Breast epithelium (tissue), 4 donors: ENCODE measurements at places on chromosomes 4 and X.

GRCh38 chr4:15996773-15997172 lies 33.8 kb upstream of the FGFBP2 start:
- H3K27ac ChIP-seq, result no peak overlapping the region
- no peaks in the 10 kb centered on the region for H3K36me3 ChIP-seq
- no peaks in the 10 kb centered on the region for H3K27me3 ChIP-seq
- no peaks in the 10 kb centered on the region for H3K4me1 ChIP-seq

- H3K36me3 ChIP-seq, result no peaks in the 10 kb centered on the region
- DNase-seq, result no peak
- H3K27ac ChIP-seq, result no peak overlapping the region
- H3K27me3 ChIP-seq, result no peaks in the 10 kb centered on the region
- H3K4me3 ChIP-seq, result no peak overlapping the region
- no peaks in the 10 kb centered on the region for H3K4me1 ChIP-seq
Observed at GRCh38 chr4:178448372-178449035, 1006.3 kb upstream of the AGA start.

GRCh38 chr4:152310257-152310656 lies 225.6 kb downstream of the FBXW7 start:
- H3K27me3 ChIP-seq, result no peaks in the 10 kb centered on the region
- no peak overlapping the region for H3K27ac ChIP-seq
- no peak overlapping the region for H3K4me3 ChIP-seq
- H3K36me3 ChIP-seq, result no peaks in the 10 kb centered on the region
- no peak for DNase-seq
- H3K4me1 ChIP-seq, result no peaks in the 10 kb centered on the region

DNA sequence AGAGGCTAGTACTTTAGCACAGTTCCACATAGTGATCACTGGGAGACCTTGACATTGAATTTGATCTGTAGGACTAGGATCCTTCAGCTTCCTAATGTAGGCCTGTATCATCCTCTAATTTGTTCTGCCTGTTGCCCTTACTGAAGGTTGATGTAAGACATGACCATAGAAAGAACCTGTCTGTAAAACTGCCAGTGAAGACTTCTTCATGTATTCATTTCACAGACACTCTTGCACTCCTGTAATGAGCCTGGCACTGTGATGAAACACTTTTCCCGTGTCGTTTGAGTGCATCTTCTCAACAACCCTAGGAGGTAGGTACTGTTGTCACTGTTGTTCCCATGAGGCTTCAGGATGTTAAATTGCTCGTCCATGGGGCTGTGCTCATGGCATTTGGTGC lies 14.7 kb downstream of the RAB9A start:
- H3K36me3 ChIP-seq, result no peaks in the 10 kb centered on the region
- no peaks in the 10 kb centered on the region for H3K27me3 ChIP-seq
- DNase-seq, result no peak
- no peak overlapping the region for H3K27ac ChIP-seq

DNA sequence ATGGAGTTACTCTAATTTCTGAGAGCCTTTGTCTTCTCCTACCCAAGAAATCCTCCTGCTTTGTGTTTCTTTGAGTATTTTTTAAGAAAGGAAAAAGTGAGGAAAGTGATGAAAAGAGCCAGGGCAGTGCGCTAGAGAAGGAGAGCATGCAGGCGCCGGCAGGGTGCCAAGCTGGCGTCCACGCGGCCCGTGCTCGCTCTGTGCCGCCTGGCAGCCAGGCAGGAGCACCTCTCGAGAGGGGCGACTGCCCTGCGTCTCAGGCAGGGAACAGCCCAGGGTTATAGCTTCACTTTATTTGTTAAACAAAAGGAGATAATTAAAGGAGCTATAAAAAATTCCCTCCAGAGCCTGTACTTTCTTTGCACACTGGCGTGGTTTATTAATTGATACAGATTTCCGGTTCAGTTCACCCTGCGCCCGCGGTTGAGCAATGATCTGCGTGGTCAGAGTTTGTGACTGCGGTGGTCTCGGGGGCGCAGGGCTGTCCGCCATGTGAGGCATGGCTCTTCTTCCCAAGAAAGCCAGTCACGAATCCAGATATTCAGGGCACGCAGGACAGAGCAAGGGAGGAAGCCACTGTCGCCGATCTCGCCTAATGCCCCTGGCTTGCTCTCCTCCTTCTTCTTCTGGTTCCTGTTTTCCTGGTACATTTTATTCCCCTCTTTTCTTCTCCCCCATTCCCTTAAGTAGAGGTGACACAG lies 110.8 kb upstream of the PAQR3 start:
- H3K27ac ChIP-seq, result no peak overlapping the region
- H3K36me3 ChIP-seq, result no peaks in the 10 kb centered on the region
- H3K4me1 ChIP-seq, result no peaks in the 10 kb centered on the region
- no peaks in the 10 kb centered on the region for H3K27me3 ChIP-seq
- DNase-seq, result no peak

DNA sequence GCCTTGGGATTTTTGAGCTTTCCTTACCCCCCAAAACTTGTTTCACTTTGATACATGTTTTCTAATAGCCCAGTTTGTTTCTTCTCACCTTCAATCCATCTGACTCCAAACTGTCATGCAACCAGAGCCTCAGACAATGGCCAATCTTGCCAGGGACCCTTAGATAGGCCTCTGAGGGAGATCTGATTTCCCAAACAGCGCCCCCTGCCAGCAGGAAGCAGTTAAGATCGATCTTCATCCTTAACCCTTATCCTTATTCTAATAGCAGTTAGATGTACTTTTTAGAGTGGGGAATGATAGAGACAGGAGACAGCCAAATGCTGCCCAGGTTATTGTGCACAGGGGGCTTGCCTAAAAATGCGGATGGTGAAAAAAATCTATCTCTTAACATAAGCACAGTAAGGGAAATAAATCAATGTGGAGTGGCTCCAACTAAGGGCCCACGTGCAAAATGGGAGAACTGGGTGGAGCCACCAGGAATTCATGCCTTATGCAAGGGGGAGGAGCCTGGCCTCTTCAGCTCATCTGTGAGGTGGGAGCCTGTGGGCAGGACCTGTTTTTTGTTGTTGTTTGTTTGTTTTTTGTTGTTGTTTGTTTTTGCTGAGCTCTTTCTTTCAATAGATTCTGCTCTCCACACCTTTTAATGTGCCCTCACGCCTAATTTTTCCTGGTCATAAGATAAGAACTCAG lies 833.6 kb upstream of the AGA start:
- H3K27me3 ChIP-seq, result no peaks in the 10 kb centered on the region
- no peaks in the 10 kb centered on the region for H3K4me1 ChIP-seq
- no peaks in the 10 kb centered on the region for H3K36me3 ChIP-seq
- DNase-seq, result no peak
- no peak overlapping the region for H3K27ac ChIP-seq
- no peak overlapping the region for H3K4me3 ChIP-seq

DNA sequence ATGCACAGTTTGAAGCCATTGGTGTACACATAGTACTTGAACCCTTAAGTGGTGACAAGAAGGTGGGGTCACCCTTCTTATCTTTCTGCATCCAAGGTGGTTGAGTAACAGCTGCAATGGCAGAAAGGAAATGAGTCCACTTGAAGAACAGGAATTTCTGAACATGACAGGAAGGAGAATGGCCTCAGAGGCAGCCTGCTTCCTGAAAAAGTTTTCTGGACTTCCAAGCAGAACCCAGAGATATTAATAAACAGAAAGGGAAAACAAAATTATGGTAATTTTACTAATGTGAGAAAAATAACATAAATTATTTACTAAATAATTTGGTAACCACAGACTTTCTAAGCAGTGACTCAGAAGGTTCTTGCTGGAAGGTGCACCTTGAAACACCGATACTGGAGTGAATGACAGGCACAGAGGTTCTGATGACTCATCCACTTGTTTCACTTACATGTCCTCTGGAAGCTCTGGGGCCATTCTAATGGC lies 119.9 kb upstream of the HS3ST1 start:
- DNase-seq, result no peak
- no peaks in the 10 kb centered on the region for H3K36me3 ChIP-seq
- no peaks in the 10 kb centered on the region for H3K27me3 ChIP-seq
- no peaks in the 10 kb centered on the region for H3K4me1 ChIP-seq
- no peak overlapping the region for H3K27ac ChIP-seq
- no peak overlapping the region for H3K4me3 ChIP-seq

GRCh38 chr4:11407551-11407950 lies 21.1 kb downstream of the HS3ST1 start:
- DNase-seq, result no peak
- H3K36me3 ChIP-seq, result no peaks in the 10 kb centered on the region
- no peaks in the 10 kb centered on the region for H3K27me3 ChIP-seq
- H3K4me1 ChIP-seq, result no peaks in the 10 kb centered on the region

DNA sequence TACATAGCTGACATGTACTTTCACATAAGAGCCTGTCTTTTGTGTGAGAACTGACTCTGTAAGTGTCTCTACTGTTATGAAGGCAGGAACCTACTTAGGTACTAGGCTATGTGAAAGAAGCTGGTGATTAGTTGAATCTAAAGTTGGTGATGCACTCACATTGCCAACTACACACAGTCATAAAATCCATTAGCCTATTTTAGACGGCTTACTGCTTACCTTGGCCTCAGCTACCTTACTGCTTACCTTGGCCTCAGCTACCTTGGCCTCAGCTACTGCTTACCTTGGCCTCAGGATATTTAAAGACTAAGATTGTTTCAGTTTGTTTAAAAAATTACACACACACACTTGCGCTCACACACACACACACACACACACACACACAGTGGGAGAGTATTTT lies 549.7 kb downstream of the IL1RAPL1 start:
- no peak for DNase-seq
- H3K36me3 ChIP-seq, result no peaks in the 10 kb centered on the region
- H3K27me3 ChIP-seq, result peaks cover 4% of the 10 kb centered on the region
- no peak overlapping the region for H3K27ac ChIP-seq
- H3K4me1 ChIP-seq, result no peaks in the 10 kb centered on the region
- H3K4me3 ChIP-seq, result no peak overlapping the region

DNA sequence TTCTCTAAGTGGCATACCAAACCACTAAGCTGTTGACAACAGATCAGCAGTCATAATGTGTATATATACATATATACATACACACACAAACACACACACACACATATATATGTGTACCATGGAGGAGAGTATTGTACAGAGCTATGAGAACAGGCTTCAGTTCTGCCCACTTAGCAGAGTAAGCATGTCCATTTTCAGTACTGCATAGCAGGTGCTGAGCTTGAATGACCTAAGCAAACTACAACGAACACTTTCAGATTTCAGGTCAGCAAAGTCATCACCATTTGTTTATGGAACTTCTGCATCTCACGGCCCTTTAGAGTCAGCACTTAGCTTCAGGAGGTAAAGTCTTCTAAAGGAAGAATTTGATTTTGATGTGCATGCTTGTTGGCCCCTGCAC lies 735.8 kb upstream of the ATOH1 start:
- no peak overlapping the region for H3K27ac ChIP-seq
- no peaks in the 10 kb centered on the region for H3K36me3 ChIP-seq
- H3K4me1 ChIP-seq, result no peaks in the 10 kb centered on the region

DNA sequence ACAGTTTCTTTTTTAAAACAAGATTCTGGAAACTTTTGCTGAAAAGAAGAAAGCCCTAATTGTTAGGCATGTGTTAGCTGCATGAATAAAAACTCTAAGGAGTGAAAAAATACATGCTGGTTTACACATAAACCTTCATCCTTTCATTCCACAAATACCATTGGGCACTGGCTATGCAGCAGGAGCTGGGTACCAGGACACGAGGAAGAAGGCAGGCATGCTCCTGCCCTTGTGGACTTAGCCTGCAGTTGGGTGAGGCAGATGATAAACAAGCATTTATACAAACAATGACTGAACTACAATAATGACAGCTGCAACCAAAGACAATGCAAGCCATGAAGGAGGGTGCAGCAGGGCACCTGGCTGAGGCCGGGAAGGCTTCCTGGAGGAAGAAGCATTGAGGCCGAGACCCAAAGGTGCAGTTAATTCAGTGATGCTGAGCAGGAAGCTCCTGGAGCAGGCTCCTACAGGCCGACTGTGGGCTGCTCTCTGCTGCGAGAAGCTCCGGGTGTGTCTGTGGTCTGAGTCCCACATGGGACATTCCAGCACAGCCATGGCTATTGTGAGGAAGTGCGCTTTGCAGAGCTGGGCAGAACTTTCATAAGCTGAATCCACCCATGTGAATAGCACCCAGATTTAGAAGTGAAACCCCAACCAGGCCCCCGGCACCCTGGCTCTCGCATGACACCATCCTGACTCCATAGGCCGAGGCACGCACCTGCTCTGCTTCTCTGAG lies 44.0 kb upstream of the MXD4 start:
- no peaks in the 10 kb centered on the region for H3K36me3 ChIP-seq
- H3K27me3 ChIP-seq, result no peaks in the 10 kb centered on the region
- H3K4me3 ChIP-seq, result no peak overlapping the region
- no peaks in the 10 kb centered on the region for H3K4me1 ChIP-seq
- H3K27ac ChIP-seq, result no peak overlapping the region

GRCh38 chr4:56326363-56326762 lies 60.9 kb downstream of the AASDH start:
- DNase-seq, result no peak
- no peaks in the 10 kb centered on the region for H3K4me1 ChIP-seq

DNA sequence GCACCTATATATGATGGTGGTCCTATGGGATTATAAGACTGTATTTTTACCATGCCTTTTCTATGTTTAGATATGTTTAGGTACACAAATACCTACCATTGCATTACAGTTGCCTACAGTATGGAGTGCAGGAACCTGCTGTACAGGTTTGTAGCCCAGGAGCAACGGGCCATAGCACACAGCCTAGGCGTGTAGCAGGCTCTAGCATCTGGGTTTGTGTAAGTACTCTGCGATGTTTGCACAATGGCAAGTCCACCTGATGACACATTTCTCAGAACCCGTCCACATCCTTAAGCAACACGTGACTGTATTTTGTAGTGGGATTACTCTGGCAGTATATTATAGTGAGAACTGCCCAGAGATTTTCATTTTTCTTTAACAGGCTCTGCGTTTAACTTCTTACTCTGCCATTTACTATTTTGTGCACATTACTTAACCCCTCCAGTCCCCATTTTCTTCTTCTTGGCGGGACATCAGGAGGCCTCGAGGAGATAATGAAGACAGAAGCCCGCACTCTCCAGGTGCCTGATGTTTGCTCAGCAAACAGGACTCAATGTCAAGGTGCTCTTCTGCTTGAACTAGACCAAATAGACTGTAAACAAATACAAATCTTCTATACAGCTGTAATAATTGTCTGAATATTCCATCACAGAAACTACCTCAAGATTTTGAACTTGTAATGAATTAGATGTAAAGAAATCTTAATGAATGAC lies 102.0 kb upstream of the PDLIM3 start:
- no peak overlapping the region for H3K4me3 ChIP-seq
- peak; percentile 42 for DNase-seq
- no peaks in the 10 kb centered on the region for H3K27me3 ChIP-seq
- no peaks in the 10 kb centered on the region for H3K4me1 ChIP-seq

GRCh38 chrX:17075004-17075403 lies 128.5 kb downstream of the REPS2 start:
- no peak overlapping the region for H3K4me3 ChIP-seq
- no peaks in the 10 kb centered on the region for H3K4me1 ChIP-seq
- H3K27ac ChIP-seq, result no peak overlapping the region
- H3K36me3 ChIP-seq, result no peaks in the 10 kb centered on the region

GRCh38 chr4:118417325-118417724 lies 64.5 kb upstream of the PRSS12 start:
- DNase-seq, result no peak
- H3K4me1 ChIP-seq, result no peaks in the 10 kb centered on the region
- H3K27me3 ChIP-seq, result no peaks in the 10 kb centered on the region
- no peaks in the 10 kb centered on the region for H3K36me3 ChIP-seq
